ENCODE measurements at places on chromosomes 5 and 9.

DNA sequence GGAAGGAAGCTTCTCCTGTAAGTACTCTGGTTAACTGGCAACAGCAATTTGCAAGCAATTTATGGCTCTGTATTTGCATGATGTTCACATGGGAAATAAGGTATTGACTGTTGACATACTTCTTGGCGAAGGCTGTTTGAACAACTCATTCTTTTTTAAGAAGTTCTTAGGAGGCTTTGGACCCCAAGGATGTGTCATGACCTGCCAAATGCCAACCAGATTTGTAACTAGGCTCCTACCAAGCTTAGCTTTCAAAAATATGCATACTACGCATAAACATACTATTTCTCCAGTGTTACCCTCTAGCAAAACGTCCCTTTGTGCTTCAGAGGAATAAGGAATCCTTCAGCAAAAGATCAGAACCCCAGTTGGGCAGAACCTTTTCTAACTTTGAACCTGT, 165.2 kb upstream of the MSX2 start:
- DNase-seq: peak; percentile 65

DNA sequence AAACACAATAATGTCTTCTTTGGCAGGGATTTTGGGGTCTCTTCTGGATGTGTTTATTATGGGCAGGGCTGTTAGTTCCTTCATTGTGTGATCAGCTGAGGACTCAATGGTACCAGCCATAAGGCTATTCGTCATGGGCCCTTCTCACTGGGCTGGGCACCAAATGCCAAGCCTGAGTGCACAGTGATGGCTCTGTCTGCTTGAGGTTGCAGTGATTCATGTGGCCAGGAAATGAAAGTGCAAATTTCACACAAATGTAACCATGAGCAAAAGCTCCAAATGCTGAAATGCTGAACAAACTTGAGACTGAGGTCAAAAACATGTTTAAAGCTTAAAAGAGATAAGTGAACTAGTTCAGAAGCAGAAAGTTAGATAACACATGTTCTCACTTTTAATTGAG, 191.0 kb downstream of the TARS1 start:
- no peak for DNase-seq

DNA sequence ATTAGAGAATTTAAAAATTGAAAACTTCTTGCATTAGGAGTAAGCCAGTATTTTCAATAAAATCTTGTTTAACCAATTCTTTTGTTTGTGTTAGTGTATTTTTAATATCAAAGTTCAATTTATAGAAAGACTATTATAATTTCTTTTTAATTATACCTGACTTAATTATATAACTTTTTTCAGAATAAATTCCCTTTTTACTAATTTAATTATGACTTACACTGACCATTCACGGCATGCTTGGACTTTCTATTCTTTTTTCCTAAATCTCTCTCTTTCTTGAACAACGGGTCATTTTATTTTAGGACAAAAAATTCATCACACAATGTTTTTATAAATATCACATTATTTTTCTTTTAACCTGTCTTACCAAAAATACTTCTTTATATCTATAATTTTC, 555.3 kb upstream of the PTGER4 start:
- DNase-seq: no peak

DNA sequence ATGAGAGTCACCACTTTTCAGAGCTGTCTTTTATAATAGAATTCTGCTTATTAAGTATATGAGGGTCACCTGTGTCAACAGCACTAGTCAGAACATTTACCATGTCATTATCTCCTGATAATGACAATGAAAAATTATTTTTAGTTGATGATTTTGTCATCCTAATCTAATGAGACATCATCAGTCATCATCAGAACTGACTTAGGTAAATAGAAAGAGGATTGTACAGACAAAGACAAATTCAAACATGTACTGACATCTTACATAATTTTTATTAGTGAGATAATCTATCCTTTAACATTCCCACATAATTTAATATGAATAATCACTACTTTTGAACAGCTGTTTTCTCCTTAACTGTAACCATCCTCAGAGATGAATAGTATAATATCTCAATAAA, 22.6 kb downstream of the CDH9 start:
- DNase-seq: no peak
